Activated CD8-positive, alpha-beta memory T cell treated with anti-CD3 and anti-CD28 coated beads for 1 hour (primary cell): ENCODE measurements at places on chromosomes 4 and X.

GRCh38 chrX:40175511-40176350, 78.0 kb upstream of the BCOR start:
- DNase-seq = no peak

DNA sequence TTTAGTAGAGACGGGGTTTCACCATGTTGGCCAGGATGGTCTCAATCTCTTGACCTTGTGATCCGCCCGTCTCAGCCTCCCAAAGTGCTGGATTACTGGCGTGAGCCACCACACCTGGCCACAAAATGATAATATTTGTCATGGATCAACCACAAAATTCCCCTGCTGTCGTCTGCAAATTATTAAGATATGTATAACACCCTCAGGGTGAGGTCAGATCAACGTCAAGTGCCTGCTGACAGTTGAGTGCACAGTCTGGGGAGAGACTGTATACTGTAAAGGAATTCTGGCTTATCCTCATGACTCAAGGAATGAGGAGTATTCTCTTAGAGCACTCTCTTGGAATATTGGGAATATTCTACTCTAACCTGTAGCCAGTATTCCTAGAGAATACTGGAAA, 11.2 kb downstream of the EPGN start:
- DNase-seq = no peak

GRCh38 chr4:166014411-166014810, 141.4 kb downstream of the TLL1 start:
- DNase-seq = no peak

DNA sequence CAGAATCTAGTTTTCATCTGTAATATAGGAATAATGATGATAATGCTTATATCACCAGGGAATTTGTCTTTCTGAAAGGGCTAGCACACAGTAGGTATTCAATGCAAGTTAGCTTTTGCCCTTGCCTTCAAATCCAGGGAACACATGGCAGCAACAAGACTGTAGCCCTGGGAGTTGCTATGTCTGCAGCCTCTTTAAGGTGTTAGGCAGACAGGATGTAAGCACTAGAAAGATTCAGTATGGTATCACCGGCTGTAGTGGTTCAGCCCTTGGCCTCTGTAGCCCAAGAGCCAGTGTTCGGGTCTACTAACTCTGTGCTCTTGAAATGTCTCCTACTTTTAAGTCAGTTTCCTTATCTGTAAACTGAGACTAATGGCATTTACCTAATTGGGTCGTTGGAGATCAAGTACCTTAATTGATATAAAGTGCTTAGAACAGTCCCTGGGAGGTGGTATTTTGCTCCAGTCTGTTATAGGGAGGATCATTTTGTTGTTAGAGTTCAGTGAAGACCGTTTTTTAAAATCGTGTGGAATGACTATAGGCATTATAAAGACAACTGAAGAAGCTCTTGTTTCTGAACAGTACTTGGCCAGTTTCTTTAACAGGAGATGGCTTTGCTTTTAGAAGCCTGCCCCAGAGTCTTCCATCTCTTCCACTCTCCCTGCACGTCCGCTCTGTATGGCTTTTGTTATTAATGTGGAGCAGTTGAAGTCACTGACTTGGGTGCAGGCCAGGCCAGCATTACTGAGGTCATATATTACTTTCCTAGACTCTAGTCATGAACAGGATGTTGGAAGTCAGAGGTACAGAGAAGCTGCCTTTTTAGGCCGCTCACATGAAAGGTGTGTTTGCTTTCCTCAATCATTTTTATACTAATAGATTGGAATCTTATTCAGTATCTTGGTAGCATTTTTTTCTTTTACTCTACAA, 44.8 kb downstream of the GAB1 start:
- no peak for DNase-seq

DNA sequence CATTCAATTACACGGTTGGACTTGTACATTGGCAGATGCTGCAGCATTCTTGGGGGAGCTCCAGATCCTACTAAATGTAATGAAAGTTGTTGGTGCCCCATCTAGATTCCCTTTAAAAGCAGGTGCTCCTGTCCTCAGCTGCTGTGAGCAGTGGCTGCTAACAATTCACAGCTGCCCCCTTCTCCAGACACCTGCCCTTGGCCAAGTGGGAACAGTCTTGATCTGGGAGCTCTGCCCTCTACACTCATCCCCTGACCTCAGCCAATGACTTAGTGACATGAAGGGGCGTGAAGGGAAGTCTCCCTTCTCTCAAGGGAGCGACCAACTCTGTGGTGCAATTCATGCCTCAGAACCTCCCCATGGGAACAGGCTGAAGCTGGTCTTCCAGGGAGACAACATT, 125.7 kb downstream of the EIF4E start:
- no peak for DNase-seq

DNA sequence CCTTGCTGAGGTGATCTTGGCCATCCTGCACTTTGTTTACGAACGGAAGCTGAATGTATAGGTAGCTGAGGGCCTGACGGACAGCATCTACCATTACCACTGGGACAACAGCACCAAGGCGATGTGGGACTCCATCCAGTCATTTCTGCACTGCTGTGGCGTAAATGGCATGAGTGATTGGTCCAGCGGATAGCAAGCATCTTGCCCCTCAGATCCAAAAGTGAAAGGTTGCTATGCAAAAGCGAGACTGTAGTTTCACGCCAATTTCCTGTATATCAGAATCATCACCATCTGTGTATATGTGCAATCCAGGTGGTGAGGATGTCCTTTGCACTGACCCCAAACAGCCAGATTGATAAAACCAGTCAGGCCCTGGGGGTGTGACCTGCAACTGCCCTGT, 4.2 kb upstream of the PYURF start:
- DNase-seq = no peak

DNA sequence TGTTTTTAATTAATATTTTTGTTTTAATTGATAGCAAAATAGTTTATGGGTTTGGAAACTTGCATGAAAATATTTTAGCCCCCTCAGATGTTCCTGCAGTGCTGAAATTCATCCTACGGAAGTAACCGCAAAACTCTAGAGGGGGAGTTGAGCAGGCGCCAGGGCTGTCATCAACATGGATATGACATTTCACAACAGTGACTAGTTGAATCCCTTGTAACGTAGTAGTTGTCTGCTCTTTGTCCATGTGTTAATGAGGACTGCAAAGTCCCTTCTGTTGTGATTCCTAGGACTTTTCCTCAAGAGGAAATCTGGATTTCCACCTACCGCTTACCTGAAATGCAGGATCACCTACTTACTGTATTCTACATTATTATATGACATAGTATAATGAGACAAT, 40.4 kb downstream of the MAP7D3 start:
- DNase-seq = no peak
